Osteocyte (in vitro differentiated cells): ENCODE measurements at places on chromosomes 3 and 15. TPM values are rescaled to one million over a fixed set of nuclear protein-coding genes. Genes with fewer than 3 reads are reported as not detected.

GRCh38 chr3:66822186-66823008 lies 175.7 kb upstream of the KBTBD8 start:
- no peak overlapping the region for H3K4me3 ChIP-seq
- peaks cover 12% of the 10 kb centered on the region for H3K4me1 ChIP-seq
- no peak overlapping the region for H3K27ac ChIP-seq
- peaks cover 4% of the 10 kb centered on the region for H3K36me3 ChIP-seq
- peaks cover 10% of the 10 kb centered on the region for H3K27me3 ChIP-seq

DNA sequence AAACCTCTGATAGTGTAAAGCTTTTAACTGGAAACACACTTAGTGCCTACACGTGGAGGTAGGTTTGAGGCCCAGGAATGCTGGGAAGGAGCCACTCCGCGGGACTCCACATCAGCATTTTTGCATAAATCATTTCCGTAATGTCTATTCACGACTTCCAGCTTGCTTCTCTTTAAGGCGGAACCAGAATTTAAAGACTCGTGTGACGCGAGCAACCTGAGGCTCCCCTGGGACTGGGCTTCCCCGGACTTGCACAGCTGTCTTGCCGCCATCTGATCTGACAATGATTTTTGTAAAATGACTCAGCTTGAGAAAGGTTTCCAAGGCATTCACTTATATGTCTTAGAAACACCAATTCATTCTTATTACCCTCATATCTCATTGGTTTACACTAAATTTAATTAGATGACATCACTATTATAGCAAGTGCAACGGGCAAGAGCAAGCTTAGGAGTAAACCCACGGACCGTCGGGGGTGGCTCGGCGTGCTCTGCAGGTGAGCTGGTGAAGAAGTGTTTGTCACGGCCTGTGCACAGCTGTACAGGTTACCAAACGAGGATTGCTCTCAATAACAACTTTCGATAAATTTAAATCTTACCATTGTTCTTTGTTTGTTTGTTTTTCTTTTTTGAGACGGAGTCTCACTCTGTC lies 95.2 kb downstream of the CHSY1 start:
- H3K36me3 ChIP-seq: no peaks in the 10 kb centered on the region
- DNase-seq: no peak
- H3K4me1 ChIP-seq: peaks cover 44% of the 10 kb centered on the region
- no peak overlapping the region for H3K4me3 ChIP-seq

Gene AADAC
- total RNA-seq: not detected in 2 replicates

Gene EFHB
- total RNA-seq: 1.8 and 2.7 TPM in 2 replicates

DNA sequence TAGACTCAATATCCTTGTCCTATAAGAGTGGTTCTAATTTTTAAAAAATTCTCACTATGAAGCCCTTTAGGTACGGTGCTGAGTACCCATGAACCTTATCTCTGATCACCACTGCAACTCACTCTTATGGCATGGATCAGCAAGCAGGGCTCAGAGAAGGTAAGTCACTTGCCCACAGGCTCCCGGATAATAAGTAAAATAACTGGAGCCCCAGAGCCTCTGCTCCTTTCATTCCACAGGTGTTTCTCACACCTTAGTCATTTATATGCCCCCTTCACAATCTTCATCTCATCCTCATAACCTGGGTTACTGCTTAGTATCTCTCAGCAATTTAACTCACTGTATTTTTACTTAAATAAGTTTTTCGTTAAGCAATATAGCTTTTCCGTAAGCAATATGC lies 28.4 kb upstream of the AKAP13 start:
- DNase-seq: no peak
- peaks cover 27% of the 10 kb centered on the region for H3K4me1 ChIP-seq
- H3K27ac ChIP-seq: no peak overlapping the region
- H3K27me3 ChIP-seq: no peaks in the 10 kb centered on the region

DNA sequence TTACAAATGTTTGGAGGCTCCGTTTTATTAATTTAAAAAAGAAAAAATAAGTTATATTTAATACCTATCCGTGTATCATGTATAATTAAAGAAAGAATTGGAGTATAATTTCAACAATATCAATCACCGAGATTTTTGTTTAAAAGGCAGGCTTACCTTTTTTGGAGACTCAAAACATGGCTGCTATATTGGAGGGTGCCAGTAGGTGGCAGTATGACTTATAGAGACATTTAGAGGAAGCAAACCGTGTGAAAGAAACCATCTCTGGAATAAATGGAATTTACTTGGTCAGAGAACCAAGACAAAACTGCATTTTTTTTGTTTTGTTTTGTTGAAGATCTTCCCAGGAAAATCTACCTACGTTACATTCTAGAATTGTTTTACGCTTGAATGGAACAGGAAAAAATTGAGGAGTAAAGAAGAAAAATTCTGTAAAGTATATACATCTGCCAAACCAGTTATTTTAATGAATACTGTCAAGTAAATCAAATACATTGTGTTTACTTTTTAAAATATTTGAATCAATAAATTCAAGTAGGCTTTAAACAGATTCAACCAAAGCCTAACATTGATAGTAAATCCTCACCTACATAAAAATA lies 802.6 kb upstream of the ALCAM start:
- H3K4me1 ChIP-seq: no peaks in the 10 kb centered on the region
- no peak overlapping the region for H3K4me3 ChIP-seq
- no peak overlapping the region for H3K27ac ChIP-seq
- no peaks in the 10 kb centered on the region for H3K36me3 ChIP-seq

GRCh38 chr15:95604634-95605036 lies 725.9 kb upstream of the NR2F2 start:
- no peak overlapping the region for H3K4me3 ChIP-seq
- peaks cover 53% of the 10 kb centered on the region for H3K4me1 ChIP-seq
- peaks cover 5% of the 10 kb centered on the region for H3K36me3 ChIP-seq

- peaks cover 3% of the 10 kb centered on the region for H3K36me3 ChIP-seq
- no peak overlapping the region for H3K4me3 ChIP-seq
- peaks cover 26% of the 10 kb centered on the region for H3K4me1 ChIP-seq
- no peak for DNase-seq
- no peak overlapping the region for H3K27ac ChIP-seq
Observed at GRCh38 chr3:183264268-183264667, 11.2 kb downstream of the B3GNT5 start.

DNA sequence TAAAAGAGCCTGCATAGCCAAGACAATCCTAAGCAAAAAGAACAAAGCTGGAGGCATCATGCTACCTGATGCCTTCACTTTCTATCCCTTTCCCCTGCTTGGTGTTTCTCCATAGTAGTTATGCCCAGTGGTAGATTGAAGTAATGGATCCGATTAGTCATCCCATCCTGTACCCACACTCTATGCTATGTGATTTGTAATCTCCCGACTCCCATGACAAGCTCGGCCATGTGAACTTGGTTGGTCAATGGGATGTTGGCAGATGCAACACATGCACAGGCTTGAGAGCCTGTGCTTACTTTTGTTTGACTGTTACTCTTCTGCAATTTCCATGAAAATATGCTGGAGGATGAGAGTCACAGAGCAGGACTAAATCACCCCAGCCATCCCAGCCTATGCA lies 334.9 kb upstream of the DPH6 start:
- no peak for DNase-seq
- H3K27me3 ChIP-seq: no peaks in the 10 kb centered on the region
- no peak overlapping the region for H3K4me3 ChIP-seq

Gene LRRIQ4
- not detected in 2 replicates for total RNA-seq
